Right lobe of liver (tissue), 6 donors: ENCODE measurements at places on chromosomes 13 and 19. TPM values are rescaled to one million over a fixed set of nuclear protein-coding genes. Genes with fewer than 3 reads are reported as not detected.

Gene APOE
- total RNA-seq, result 4,473 TPM

Gene ZNF667
- 0.59 TPM for total RNA-seq

Gene IGSF23
- total RNA-seq, result 15.2 TPM

Gene FGF14
- total RNA-seq, result 0.95 TPM

Gene HAUS8
- 8.5 TPM for total RNA-seq

Gene PCDH20
- total RNA-seq, result 0.62 TPM

Gene ZNF541
- total RNA-seq, result 0.12 TPM

Gene CEACAM21
- total RNA-seq, result not detected

Gene KCNK6
- 1.1 TPM for total RNA-seq
